BE2C (cell line): ENCODE measurements at places on chromosomes 1 and 21.
A peak's percentile ranks its signal among the peaks of the same experiment; 100 is the strongest.

DNA sequence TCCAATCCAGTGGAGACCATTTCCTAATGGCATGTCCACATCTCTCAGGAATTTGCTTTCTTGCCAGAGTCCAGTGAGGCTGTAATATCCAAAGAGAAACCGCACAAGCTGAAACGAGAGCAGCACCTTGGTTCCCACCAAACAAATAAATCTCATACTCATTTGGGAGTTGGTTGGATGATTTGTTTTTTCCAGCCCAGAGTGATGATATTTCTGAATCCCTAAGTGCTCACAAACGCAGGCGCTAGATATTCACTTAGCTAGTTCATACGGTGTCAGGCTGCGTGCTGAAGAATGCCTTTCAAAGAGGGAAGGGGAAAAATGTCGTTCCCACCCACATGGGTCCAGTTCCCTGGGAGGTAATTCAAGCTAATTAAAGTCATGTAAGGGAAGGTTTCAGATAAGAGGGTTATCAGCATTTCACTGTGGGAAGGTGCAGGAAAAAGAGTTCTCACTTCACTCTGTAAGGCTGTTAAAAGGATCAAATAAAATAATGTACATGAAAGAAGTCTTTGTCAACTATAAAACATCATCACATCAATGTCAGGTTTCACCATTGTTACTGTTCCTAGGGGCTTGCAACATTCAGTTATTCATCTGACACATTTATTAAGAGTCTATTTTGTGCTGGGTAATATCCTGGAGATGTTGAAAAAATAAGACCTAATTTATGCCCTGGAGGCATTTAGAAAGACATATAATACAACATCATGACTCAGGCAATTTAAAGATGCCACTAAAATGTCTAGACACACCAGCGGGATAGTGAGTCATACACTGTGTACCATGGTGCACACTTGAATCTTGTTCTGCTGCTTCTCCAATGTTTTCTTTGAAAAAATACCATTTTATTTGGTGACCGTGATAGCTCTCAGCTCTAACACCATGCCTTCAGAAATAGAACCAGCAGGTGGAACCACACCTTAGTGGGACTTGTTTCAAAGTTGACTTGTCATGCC lies 19.3 kb downstream of the DPT start:
- no peak for DNase-seq

GRCh38 chr1:228016653-228017355 lies 10.0 kb downstream of the WNT3A start:
- no peak for DNase-seq

- DNase-seq, result no peak
Measured at GRCh38 chr1:44860331-44860730, 17.3 kb upstream of the PTCH2 start.

DNA sequence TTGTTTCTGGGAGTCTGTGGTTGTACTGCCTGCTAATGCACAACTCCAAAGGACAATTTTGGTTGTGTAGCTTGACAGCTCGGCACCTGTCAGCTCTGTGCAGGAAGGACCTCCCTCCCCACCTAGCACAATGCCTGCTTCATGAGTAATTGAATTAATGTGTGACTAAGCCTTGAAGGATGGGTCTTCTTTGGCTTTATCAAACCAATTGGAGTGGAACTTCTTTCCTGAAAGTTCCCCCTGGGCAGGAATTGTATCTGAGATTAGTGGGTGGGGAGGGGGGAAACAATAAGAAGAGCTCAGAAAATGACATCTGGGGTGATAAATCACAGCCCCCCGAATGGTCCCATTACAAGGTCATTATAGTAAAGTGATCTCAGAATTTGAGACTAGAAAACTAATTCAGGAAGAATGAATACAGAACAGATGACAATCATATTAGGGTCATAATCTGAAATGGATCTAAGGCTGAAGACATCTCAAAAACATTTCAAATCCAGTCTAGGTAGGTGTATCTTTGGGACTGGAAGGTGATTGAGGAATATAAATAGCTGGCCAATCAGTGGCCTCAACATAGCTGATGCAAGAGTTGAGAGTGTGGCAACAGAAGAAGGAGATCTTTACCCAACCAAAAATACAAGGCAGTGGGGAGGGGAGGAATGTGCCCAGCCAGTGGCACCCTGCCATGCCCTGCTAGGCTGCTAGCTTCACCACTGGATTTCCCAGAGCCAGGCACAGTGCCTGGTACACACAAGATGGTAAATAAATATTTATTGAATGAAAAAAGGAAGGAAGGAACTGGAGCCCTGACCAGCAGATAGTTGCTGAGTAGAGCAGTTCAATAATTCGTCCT lies 10.1 kb upstream of the SESN2 start:
- DNase-seq, result peak; percentile 47

GRCh38 chr1:75724472-75725022 lies at the start of gene ACADM:
Gene ACADM (plus strand): TSS chr1:75724709. CDS start chr1:75724788, 79 bp downstream.
- peak; percentile 75 for DNase-seq

GRCh38 chr1:204507317-204508105 lies 8.7 kb upstream of the MDM4 start:
- peak; percentile 75 for DNase-seq

DNA sequence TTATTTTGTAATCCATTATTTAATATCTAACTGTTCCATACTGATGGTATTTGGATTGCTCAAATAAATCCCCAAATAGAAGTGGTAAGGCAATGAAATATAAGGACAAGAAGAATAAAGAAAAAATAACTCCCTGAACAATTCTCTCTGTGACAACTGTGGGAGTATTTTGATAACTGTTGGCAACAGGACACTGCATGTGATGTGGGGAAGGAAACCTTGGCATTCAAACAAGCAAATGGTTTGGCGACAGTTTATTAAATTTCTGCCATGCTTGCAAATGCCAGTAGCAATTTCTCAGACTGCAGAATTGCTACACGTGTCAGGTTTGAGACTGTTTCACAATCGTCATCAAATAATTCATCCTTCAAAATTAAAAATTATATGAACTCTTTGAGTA lies 8.6 kb upstream of the MRPL39 start:
- DNase-seq, result no peak

DNA sequence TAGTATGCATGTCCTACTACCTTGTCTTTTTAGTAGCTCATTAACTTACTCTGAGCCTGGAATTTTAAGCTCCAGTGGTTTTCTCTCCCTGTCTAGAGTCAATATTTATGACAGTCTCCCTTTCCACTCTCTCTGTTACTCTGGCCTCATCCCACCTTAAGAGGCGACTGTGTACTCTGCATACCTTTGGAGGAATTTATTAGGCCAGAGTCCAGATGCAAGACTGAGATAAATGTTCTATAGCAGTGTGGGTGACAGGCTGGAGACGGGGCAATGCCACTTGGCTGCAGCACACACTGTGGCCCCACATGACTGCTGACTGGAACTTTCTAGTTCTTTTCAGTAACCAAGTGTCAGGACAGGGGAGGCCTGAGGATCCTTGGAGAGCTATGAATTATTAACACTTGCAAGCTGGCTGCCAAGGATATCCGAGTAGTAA lies 4.1 kb upstream of the PDZK1 start:
- DNase-seq, result no peak

DNA sequence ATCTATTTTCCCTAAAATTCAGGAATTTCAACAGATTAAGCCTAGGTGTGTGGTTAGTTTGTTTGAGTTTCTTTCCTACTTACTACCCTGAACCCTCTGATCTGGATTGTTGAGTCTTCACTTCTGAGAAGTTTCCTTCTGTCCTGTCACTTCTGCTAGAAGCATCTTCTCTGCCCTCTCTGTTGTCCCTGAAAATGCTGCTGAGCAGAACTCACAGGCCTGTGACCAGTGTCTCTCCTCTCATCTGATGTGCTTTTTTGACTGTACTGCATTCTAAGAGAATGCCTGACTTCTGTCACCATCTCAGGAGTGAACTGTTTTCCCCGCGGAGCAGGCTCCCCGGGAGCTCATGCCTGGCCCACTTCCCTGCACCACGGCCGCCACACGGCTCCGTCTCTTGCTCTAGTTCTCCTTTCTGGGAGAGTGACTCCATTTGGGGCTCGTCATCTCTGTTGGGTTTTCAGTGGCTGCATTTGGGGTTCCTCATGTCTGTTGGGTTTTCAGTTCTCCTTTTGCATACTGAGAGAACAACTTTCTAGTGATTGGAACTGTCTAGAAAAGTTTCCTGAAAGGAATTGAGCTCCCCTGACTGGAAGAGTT lies 77.9 kb downstream of the POFUT2 start:
- DNase-seq, result no peak

GRCh38 chr1:192896376-192896775 lies 87.5 kb downstream of the RGS2 start:
- no peak for DNase-seq

DNA sequence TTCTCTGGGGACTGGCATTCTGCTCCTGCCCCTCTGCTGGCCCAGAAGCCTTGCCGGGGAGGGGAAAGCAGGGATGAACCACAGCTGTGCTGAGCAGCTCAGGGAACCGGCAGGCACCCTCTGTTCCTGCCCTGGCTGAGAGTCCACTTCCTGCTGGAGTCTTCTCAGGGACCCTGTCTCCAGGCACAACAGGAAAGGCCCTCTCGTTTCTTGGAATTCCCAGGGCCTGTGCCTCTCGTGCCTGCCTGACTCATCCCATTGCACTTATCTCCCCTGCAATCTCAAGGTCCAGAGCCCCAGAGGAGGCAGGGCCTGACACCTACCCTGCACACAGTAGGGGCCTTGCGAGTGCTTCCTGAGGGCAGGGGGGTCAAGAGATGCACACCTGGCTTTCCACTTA lies 1.1 kb upstream of the EDN2 start:
- DNase-seq, result no peak

GRCh38 chr1:110859062-110859461 lies 13.9 kb upstream of the CD53 start:
- no peak for DNase-seq

DNA sequence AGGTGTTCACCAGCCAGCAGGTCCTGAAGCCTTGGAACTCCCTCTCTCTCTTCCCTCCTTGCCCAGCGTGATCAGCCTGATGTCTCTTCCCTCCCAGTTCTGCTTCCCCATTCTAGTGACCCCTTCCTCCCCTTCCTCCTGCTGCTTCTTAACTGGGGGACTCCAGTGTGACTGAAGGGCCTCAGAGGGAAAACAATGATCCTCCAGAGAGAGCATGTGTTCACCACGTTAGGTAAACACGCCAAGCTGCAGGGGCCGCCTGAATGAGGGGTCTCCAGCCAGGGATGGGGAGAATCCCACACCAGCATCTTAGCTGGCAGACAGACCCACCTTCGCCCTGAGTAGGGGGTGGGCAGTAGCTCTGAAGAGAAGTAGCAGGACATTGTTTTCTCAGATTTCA lies 124.8 kb downstream of the TMEM53 start:
- no peak for DNase-seq

DNA sequence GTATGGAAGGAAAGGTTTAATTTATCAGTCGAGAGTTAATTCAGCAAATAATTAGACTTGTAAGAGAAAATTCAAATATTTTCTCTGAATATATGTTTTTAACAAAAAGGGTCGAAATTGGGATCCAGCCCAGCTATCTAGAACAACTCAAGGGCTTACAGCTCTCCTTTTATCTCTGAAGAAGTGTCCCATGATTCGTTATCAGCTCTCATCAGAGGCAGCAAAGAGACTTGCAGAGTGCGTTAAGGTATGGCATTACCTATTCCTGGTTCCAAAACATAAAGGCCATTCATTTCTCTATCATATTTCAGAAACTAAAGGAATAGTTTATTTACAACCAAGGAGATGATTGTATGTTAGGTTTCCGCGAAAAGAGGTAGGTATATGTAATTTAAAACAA lies 9.4 kb downstream of the VPS45 start:
- DNase-seq, result no peak

DNA sequence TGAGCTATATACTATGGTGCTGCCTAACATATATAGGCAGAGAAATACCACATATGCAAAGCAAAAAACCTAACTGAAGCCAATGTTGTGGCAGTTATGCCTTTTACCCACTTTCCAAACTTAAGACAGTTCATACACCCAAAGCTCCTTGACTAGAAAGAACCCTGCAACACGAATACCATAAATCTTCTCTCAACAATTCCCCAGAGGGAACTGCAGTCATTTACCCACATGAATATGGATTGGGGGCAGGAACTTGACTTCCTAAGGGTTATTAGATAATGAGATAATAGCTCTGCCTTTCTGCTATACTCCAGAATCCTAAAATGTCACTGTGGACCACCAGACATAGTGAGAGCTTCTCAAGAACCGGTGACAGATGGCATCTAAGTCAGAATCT lies 2.9 kb upstream of the ASPM start:
- no peak for DNase-seq

DNA sequence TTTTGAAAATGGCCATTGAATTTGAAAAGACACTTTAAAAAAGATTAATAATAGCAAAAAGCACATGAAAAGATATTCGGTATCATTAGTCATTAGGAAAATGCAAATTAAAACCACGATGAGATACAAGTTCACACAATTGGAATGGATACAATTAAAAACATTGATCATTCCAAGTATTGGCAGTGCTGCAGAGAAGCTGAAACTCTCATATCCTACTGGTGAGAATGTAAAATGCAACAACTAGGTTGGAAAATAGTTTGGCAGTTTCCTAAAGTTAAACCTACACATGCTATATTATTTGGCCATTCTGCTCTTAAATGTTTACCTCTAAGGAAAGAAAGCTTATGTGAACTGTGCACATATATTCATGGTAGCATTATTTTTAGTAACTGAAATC lies 838.7 kb upstream of the PRMT6 start:
- no peak for DNase-seq

GRCh38 chr1:223223091-223223995 lies 80.3 kb upstream of the TLR5 start:
- DNase-seq, result no peak

- peak; percentile 36 for DNase-seq
Measured at GRCh38 chr1:47175227-47175934, 14.5 kb downstream of the PDZK1IP1 start.

DNA sequence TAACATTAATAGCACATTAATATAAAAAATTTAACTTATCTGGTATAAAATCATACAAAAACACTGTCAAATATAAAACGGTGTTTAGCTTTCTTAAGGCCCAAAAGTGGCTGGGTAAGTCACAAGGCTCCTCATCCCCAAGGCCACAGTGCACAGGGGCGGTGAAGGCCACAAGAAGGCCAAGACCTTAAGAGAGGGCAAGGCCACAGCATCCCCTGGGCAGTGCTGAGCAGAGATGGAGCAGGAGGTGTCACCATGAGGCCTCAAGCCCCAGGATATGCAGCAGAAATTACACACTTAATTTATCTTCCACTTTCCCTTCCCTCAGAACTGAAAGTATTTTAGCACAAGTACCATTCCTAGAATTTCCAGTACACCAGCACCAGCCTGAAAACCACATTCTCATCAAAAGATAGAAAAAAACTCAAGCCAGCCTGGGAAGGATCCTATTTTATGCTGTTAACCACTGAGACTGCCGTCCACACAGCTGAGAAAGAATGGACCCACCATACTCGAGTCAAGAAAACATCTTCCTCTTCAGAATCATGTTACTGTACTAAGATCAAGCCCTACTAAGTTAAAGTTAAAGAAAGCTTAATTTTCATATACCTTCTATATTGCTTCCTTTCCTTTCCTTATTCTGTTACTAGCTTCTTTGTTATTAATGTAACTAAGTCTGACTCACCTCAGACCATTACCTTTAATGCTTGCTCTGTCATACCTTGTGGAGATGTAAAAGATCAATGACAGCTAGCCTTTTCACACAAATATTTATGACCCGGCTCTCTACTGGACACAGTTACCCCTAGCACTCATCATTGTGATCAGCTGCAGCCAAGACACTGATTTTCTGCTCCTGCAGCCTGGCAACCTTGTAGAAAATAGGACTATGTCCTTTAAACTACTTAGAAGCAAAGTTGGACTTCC lies 26.4 kb upstream of the FMO1 start:
- DNase-seq, result no peak

GRCh38 chr1:104765085-104765484 lies 1015.4 kb downstream of the AMY1C start:
- DNase-seq, result no peak
